ENCODE measurements at places on chromosomes 3 and 15. TPM values are rescaled to one million over a fixed set of nuclear protein-coding genes. Genes with fewer than 3 reads are reported as not detected.

DNA sequence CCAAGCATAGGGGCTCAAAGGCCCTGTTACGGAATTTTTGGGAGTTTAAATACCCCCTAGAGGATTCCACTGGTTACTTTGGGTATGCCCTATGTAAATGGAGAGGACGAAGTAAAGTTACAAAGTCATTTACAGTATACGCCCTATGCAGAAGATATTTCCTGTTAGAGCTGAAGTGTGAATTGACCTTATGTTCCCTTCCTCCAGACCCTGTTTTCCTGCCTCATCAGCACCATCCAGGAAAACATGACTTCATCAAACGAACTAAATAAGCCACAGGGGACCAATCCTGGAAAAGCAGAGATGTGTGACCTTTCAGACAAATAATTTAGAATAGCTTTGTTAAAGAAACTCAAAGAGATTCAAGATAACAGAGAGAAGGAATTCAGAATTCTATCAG, 177.4 kb downstream of the SQOR start:
- no peak for DNase-seq

DNA sequence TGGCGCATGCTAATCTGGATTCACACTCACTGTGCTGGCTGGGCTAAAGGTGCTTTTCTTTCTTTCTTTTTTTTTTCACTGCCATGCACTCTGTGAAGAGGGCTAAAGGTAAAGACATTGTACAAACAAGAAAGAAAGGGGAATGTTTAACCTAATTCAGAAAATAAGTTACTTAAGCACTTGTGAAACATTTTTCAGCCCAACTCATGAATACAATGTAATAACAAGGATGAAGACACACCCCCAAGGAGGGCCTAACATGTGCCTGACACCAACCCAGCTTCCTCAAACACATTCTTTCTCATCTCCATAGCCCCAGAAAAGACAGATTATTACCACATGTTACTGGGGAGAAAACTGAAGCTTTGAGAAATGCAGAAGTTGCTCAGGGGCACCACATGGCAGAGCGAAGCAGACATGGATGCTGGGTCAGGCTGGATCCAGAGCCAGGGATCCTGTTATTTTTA, 5.7 kb downstream of the STIMATE start:
- DNase-seq: no peak

DNA sequence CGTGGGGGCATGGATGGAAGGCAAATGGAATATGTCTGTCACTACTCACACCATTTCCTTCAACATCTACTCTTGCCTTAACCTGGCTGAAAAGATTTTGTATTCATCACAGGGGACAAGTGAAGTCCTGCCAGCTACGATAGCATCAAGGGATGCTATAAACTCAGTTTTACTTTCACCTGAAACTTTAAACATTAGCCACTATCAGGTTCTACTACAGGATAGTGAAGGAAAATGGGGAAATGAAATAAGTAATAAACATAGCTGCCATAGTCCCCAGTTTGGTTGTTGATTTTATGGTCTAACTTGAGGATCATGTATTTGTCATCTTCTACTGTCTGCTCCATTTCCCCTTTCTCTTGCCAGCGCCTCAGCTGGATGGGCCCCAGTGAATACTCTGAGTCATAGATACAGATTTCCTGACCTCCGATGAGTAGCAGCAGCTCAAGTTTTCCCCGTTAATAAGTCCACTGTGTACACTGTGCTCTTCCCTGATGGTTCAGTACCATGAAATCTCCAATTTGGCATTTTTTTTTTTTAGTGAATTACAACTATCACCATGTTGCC, 338.2 kb upstream of the SLCO3A1 start:
- DNase-seq: no peak

GRCh38 chr3:187243933-187244524, 46.7 kb downstream of the RTP1 start:
- DNase-seq: no peak

DNA sequence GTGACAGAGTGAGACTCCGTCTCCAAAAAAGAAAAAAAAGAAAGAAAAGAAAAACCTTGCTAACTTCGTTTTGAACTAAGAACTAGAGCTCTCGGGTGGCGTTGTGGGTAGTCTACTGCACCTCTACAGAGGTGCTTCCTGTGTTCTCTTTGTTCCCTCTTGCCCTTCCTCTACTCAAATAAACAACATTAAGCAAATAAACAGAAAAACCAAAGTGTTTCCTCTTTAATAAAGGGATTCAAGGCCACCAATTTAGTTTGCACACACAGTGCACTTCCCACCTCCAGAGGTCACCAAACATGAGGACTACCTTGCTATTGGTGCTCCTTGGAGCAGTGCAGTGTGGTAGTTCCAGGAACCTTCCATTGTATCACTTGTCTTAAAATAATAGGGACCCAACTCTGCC, 354.2 kb upstream of the TBL1XR1 start:
- DNase-seq: no peak

- no peak for DNase-seq
Measured at GRCh38 chr3:65827076-65827475, 211.6 kb downstream of the MAGI1 start.

GRCh38 chr15:45393851-45394250, 15.5 kb upstream of the GATM start:
- no peak for DNase-seq

- DNase-seq: no peak
Measured at GRCh38 chr15:34889476-34889875, 80.1 kb downstream of the AQR start.

DNA sequence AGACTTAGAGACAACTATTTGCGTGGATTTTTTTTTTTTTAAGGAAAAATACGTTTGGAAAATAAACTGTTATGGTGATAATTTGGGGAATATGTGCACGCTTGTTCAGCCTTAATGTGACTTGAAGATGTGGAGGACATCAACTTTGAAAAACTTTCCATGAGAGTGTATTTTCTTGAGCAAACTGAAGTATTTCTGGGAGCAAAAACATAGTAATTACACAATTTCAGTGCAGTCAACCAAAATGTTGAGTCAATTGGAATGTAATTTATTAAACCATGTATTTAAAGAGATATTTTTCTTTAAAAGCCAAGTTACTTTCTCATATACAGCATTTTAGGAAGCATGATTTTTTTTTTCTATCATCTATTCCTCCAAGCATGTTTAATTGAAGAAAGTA, 80.3 kb upstream of the FLNB start:
- DNase-seq: no peak

DNA sequence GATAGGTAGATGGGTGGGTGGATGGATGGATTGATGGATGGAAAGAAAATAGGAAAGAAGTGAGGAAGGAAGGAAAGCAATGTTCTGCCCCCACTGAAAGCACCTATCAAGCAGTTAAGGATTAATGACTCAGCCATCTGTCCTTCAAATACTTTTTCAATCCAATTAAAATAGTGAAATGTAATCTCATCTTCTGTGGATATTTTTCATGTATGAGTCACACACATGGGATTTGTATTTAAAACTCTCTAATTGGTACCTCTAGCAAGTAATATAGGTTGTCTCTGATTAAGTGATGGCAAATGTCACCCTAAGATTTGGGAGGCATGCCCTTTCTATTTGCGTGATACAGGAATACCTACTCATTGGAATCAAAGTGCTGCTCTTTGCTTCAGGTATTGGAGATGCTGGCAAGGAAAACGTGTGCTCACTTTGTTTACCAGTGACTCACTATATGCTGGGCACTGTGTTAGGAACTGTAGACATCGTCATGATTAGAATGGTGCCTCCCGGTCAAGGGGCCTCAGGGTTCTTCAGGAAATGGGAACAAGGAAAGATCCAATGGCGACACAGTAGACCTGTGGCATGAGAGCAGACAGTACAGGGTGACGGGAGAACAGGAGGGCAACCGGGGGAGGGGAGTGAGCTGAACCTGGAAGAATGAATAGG, 230.1 kb downstream of the CLSTN2 start:
- no peak for DNase-seq

GRCh38 chr15:66849393-66849745, 147.3 kb downstream of the SMAD6 start:
- no peak for DNase-seq

GRCh38 chr3:73294537-73294936, 233.1 kb downstream of the EBLN2 start:
- DNase-seq: no peak

- DNase-seq: peak; percentile 3
Measured at GRCh38 chr3:126113733-126114442, 30.0 kb upstream of the SLC41A3 start.

GRCh38 chr15:58699769-58700168, 49.7 kb downstream of the ADAM10 start:
- no peak for DNase-seq

DNA sequence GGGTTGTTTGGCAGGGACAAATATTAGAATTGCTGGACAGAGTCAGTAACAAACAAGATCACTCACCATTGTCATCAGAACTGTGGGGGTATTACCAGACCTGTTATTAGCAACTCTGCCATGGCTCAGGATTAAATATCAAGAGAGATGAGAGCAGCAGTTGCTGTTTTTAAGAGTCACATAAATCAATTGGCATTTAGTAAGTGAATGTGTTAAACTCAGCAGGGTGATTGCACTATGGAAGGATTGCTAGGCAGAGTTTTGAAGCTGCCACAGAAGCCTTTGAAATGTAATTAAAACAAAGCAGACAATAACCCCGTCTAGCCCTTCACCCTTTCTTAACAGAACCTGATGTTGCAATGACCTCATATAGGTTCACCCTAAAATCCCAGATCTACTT, 238.8 kb downstream of the GAP43 start:
- DNase-seq: no peak

GRCh38 chr3:13800064-13800463, 79.8 kb downstream of the WNT7A start:
- no peak for DNase-seq

- no peak for DNase-seq
Measured at GRCh38 chr3:115977866-115978265, 354.6 kb downstream of the GAP43 start.

DNA sequence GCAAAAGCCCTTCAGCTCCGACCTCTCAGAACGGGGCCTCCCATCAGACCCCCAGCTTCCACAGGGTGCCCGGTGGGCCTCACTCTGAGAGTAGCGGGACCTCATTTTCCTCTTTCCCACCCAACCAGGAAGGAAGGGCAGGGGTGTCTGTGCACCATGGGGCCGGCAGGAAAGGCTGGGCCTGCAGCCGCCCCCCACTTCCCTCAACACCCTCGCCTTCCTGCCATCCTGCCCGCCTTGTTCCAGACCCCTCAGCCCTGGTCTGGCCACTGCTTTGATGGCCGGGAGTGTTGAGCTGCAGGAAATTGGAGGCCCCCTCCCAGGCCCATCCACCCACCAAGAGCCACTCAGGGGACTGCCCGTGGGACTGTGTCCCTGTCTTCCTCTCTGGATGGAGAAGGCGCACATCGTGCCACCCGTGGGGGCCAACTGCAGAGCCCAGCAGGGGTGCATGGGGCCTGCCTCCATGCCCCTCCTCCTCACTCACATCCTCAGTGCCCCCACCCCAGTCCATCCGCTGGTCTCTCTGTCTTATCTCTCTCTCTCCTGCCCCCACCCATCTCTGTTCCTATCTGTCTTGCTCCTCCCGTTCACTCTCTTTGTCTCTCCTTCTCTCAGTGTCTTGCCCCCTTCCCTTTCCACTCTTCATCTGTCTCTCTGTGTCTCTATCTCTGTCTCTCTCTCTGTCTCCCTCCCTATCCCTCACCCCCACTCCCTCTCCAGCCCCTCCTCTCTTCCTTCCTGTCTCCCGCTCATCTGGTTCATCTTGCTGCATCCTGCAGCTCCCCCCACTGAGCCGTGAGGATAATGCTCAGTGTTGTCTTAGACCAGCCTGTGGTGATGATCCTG, 1.8 kb upstream of the PLXND1 start:
- no peak for DNase-seq

DNA sequence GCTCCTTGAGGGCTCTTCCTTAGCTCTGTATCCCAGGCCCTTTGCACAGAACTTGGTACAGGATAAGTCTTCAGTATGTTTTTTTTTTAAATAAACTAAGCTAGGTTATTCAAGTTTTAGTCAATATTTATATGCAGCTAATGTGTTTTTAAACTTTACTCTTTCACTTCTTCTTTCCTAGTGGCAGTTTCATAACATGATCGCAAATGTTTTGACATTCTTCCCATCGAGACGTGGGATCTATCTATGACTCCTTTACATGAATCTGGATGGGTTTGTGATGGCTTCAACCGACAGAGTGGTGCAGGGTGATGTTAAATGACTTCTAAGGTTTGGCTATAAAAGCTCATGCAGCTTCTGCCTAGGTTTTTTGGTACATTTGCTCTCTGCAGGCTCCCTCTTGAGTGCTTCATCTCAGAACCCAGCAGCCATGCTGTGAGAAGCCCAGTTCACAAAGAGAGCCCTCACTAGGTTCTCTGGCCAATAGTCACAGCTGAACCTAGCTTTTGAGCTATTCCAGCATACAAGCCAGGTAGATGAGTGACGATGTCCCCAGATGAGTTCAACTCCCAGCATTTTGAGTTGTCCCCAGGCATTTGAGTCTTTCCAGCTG, 13.5 kb upstream of the MECOM start:
- no peak for DNase-seq

- DNase-seq: no peak
Measured at GRCh38 chr3:42900226-42901072, 5.5 kb upstream of the ZNF662 start.

GRCh38 chr3:108117241-108117775, 26.5 kb upstream of the CD47 start:
- DNase-seq: no peak

- DNase-seq: no peak
Measured at GRCh38 chr3:178155521-178155920, 380.7 kb upstream of the KCNMB2 start.

- peak; percentile 35 for DNase-seq
Measured at GRCh38 chr3:171959532-171960089, 79.8 kb upstream of the FNDC3B start.

- peak; percentile 79 for DNase-seq
Measured at GRCh38 chr15:92803852-92804609, 96.1 kb upstream of the CHD2 start.

GRCh38 chr3:34703053-34703452, 904.6 kb downstream of the PDCD6IP start:
- DNase-seq: no peak

DNA sequence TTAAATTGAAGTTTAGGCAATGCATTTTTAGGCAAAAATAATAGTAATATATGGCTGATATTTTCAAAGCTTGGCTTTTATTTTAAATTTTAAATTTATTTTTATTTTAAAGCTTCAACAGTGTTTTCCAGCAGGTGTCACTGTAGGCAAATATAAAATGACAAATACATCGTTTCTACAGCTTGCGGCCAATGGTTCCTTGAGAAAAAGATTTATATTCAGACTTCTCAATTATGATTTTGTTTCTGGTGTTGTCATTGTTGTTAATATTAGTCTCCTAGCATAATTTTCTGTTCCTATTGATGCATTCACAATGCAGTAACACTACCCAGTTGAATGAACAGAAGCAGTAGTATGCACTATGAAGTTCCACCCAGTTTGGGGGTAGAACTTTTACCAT, 220.7 kb upstream of the DNAJC19 start:
- no peak for DNase-seq

GRCh38 chr15:70815604-70816003, 38.4 kb downstream of the LARP6 start:
- no peak for DNase-seq

- no peak for DNase-seq
Measured at GRCh38 chr3:61613666-61614065, 52.3 kb downstream of the PTPRG start.

GOLGA6L4 gene
- 4.0 TPM for total RNA-seq

UPK1B gene
- not detected for total RNA-seq

ROBO1 gene
- total RNA-seq: 68.7 TPM

C2CD4A gene
- total RNA-seq: 0.14 TPM

GAP43 gene
- 2.6 TPM for total RNA-seq

GOLGA8T gene
- not detected for total RNA-seq

SERINC4 gene
- not detected for total RNA-seq

SLC2A2 gene
- total RNA-seq: not detected

EFCC1 gene
- 1.9 TPM for total RNA-seq

Data from transverse colon (tissue), 4 donors.